ENCODE measurements at places on chromosomes 2 and 18.

GRCh38 chr2:100041946-100042345, 100.4 kb downstream of the AFF3 start:
- no peak for DNase-seq

DNA sequence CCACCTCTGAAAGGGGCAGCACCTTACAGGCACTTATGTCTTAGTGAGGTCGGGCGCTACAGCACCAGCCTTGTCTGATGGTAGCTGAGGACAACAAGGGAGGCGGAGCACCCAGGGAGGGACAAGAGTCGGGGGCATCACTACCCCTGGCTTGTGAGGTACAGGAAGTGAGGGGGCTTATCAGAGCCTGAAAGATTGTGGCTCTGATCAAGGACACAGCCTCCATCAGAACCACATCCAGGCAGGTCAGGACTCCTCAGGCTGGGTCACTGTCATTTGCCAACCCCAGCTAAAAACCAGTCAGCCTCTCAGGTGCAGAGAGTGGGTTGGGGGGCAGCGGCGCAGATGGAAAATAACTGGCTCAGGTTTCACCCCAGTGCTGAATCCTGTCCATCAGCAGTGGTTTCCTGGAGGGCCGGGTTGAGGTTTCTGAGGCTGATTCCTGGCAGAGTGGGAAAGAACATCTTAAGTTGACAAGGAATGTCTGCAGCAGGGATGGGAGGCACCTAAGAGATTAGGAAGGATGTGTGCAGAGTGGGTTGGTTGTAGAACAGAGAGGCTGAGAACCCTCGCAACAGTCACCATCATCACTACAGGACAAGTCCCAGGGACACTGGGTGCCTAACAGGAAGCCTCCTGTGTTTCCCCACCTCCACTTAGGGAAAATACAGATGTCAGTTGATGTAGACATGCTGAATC, 45.3 kb downstream of the FBLN7 start:
- DNase-seq = no peak

- no peak for DNase-seq
These were observed 43.8 kb downstream of the MOB4 start for GRCh38 chr2:197559681-197560080.

DNA sequence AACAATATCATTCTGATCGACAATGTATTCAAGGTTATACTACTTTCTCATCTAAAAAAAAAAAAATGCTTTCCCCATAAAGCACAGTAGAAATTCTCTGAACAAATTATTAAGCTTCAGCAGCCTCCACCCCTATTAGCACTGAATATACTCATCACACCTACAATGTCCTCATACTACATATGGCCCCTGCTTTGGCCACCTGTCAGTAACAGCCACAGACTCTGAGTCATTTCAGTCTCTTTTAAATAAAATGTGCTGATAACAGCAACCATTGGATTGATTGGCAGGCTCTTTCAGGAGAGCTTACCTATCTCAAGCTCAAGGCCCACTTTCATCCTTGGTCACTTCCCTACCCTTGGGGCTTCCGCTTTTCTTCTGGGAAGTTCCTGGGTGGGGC, 236.7 kb downstream of the TMX3 start:
- no peak for DNase-seq

GRCh38 chr18:56647951-56648893, 2.9 kb upstream of the WDR7 start:
- DNase-seq = no peak

DNA sequence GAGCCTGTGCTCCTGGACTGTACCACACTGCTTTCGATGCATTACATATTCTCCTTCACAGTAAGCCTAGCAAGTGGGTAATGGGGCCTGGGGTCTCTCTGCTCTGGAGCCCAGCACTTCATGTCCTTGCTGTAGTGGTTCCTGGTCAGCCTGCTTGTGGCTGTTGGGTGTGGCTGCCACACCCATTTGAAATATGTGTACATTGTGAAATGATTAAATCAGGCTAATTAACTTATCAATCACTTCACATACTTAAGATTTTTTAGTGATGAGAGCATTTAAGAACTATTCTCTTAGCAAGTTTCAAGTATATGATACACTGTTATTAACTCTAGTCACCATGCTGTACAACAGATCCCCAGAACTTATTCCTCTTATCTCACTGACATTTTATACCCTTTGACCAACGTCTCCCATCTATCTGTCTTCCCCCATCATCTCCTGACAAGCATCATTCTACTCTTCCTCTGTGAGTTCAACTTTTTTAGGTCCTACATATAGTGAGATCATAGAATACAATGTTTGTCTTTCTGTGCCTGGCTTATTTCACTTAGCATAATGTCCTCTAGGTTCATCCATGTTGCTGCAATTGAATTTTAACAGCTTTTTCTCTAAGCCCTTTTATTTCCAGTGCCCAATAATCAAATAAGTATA, 92.1 kb downstream of the LYPD6 start:
- DNase-seq = no peak

DNA sequence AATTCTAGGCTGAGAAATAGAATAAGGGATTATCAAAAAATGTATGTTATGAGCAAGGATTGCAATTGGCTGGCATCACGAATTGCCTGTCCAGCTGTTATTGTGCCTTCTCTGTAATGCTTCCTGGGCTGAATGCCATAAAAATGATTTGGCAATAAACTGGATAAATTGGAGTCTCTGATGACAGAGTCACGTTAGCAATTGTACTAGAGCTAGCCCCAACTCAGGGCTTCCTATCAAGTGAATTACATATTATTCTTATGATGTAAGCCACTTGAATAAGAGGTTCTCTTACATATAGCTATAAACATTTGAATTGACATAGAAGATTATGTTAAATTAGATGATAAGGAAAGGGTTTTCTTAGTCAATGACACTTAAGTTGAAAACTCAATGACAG, 607.5 kb upstream of the REG3G start:
- DNase-seq = no peak

GRCh38 chr2:204982303-204982702, 437.0 kb downstream of the PARD3B start:
- DNase-seq = no peak

GRCh38 chr18:59565957-59566356, 131.3 kb downstream of the CCBE1 start:
- no peak for DNase-seq

DNA sequence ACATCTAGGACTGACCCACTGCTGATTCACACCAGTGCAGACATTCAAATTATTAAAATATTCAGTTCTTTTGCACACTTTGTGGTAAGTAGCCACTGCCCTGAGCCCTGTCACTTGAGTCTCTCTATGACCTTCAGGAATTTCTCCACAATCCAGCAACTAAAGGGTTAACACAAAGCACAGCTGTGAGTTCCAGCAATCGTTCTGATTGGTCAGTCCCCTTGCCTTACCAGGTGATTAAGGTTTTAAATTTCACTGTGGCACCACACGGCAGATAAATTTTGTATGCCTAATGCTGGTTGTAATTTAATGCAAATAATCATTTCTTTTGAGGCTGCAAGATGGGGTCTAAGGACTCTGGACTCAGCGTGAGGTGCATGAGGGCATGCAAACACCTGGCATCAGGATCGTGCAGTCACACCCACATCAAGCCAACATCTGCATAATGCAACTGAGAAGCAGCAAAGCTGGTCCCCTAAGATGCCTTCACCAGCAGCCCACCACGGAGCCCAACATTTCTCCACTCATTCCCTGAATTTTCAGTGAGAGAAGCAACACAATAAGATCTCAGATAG, 36.6 kb downstream of the SLC14A1 start:
- DNase-seq = no peak

DNA sequence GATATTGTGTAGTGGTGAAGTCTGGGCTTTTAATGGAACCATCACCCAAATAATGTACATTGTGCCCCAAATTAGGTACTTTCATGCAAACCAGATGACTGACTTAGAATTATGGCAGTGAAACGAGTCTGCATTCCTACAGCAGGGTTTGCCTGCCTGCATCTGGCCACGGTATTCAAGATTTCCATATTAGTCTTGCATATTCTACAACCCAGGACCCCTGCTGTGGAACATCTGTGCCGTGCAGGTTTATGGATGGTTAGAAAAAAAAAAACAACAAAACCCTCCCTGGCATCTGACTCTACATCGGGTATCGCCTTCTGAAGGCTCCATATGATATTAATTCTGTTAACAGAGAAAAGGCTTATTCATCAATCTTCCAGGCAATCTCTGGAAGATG, 394.8 kb downstream of the DCDC2C start:
- no peak for DNase-seq

DNA sequence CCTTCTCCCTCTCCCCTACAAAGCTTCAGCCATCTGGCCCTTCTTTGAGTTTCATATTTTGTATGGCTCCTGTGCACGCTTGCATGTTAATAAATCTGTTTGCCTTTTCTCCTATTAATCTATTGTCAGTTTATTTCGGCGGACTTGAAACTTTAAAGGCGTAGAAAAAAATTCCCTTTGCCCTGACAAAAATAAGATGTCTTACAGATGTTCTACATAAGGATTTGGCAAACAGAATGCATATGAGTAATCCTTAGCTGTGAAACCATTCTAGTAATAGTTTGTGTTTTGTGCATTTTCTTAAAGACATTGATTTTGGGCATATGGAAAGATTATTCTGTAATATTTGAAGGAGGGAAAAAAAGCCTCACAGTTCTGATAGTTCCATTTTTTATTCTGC, 15.0 kb upstream of the BMPR2 start:
- no peak for DNase-seq

DNA sequence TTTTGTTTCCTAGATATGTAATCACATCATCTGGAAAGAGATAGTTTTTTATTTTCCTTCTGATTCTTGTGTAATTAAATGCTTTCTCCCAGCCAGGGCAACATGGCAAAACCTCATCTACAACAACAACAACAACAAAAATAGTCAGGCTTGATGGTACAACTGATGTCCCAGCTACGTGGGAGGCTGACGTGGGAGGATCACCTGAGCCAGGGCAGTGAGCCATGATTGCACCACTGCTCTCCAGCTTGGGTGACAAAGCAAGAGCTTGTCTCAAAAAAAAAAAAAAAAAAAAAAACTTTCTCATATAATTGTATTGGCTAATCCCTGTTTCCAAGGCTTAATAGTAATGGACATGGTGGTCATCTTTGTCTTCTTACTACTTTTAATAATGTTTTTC, 26.4 kb upstream of the PGAP1 start:
- DNase-seq = no peak

DNA sequence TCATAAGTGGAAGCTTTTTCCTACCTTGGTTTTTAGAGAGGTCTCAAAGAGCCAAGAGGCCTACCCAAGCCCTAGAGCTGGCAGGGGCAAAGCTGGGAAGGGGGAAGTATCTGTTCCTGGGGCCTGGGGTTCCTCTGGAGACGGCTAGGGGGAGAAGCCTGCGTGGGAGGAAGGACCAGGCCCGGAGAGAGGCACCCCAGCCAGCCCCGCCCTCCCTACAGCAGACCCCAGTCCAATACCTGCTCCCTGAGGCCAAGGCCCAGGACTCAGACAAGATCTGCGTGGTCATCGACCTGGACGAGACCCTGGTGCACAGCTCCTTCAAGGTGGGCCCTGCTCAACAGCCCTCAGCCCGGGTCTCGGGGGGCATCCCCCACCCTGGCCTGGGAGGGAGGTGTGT, 2.2 kb downstream of the CTDSP1 start:
- no peak for DNase-seq

GRCh38 chr18:58263055-58263957, 219.3 kb downstream of the NEDD4L start:
- DNase-seq = no peak

DNA sequence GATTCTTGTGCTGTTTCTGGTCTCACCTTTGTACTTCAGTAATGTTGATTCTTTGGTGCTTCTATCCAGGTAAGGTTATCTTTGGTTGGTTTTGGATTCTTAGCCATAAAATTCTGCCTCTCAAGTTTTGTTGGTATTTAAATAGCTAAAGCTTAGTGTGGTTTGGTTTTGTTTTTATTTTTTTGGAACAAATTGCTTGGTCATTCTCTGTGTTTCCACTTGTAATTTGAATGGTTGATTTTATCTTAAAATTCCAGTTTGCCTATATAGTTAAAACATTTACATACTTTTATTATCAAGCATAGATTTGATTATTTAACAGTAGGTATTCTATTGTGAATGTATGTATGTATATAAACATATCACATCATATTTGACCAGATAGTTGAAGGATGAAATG, 6.6 kb downstream of the NCOA1 start:
- no peak for DNase-seq

DNA sequence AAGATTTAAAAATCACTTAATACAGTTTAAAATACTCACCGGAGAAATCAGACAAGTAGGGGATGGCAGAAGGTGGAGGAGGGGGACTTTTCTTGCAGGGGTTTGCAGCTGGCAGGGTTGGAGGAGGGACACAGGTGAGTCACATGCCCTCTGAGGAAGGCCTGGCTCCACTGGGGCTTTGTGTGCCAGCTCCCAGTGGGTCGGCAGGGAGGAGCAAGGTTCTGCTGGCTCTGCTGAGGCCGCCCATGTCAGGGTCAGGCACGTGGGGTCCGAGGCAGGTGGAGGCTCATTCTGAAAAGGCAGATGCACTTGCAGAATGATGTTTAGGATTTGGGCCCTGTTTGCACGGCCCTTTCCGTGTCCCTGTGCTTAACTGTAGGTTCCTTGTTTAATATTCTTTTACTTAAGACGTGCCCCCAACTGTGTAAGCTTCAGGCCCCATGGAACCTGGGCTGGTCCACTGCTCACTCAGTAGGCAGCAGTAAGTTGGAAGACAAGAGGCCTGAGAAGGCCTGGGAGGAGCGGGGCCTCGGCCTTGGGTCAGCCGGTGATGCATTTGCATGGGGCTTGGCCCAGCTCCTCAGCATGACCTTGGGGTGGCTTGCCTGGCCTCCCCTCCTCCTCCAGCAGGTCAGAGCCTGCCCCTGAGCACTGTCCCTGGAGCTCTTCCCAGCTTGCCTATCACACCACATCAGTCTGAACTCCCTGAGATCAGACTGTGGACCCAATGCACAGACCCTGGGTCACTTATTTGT, 141.0 kb downstream of the GLI2 start:
- DNase-seq = no peak

GRCh38 chr2:65309699-65310098, 82.1 kb downstream of the ACTR2 start:
- no peak for DNase-seq

- DNase-seq = peak; percentile 57
These were observed 7.4 kb upstream of the POLI start for GRCh38 chr18:54261894-54262293.

GRCh38 chr2:103427567-103427966, 665.7 kb downstream of the TMEM182 start:
- no peak for DNase-seq

GRCh38 chr2:14245901-14246300, 386.6 kb upstream of the LRATD1 start:
- DNase-seq = no peak

DNA sequence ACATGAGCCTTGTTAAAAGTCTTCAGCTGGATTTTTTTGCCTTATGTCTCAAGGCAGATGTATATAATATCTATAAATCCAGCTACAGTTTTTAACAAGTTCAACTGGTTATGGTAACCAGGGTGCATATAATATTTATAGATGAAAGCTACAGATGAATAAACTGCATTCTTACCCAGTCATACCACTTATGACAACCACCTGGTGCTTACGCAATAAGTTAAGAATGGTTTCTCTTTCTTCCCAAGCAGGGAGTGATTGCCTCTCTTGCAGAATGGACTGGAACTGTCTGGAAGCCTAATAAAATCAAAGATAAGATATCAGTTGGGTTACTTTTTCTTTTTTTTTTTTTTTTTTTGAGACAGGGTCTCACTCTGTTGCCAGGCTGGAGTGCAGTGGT, 19.6 kb downstream of the DHX57 start:
- DNase-seq = no peak
